ENCODE measurements at places on chromosomes 6 and 20.

DNA sequence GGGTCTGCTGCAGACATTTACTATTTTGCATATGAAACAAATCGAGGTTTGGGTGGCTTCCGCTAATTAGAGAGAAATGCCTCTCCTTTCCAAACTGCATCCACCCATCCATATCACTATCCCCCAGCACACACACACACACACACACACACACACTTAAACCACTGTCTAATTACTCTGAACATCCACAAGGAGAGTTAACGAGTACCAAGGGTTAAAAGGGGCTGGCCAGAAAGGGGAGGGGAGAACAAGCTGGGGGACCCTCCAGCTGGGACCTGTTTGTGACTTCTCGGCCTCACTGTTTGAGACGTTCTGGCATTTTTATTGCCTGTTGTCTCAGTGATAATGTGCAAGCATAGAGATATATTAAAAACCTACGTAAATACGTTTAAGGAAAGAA lies 261.2 kb downstream of the FOXC1 start:
- no peak for DNase-seq

- DNase-seq: no peak
These were observed 68.5 kb downstream of the EYA2 start for GRCh38 chr20:46963196-46963529.

DNA sequence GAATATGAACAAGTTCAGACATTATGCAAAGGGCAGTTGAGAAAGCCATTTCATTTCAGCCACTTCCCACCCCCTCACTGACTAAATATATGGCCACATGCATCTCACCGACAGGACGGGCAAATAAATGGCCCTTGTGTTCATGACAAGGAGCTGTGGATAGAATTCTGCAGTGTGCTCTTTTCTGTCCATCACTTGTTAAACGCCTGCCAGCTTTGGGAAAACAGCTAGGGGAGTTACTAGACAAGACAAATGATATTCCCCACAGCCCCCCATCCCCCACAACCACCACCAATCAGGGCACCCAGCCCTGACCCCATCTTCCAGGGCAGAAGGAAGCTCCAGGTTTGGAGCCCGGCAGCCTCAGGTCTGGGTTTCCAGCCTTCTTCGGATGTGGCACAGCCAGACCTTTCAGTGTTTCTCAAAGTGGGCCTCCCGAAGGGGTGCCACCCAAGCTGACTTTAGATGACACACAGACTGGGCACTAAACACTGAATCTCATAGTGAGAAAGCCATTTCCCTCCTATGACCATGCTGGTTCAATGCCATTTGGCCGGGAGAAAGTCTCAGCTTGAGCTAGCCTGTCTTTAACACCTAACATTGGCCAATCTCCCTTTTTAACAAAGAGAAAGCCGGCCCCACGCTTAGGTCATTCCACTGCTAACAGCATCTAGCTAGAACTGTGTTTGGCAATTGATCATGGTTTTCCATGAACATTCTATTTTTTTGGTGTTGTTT lies 4.0 kb upstream of the RIPOR3 start:
- no peak for DNase-seq

GRCh38 chr20:17992847-17993513 lies 24.2 kb downstream of the MGME1 start:
- no peak for DNase-seq

- DNase-seq: no peak
These were observed 41.5 kb upstream of the ZNFX1 start for GRCh38 chr20:49319208-49319809.

DNA sequence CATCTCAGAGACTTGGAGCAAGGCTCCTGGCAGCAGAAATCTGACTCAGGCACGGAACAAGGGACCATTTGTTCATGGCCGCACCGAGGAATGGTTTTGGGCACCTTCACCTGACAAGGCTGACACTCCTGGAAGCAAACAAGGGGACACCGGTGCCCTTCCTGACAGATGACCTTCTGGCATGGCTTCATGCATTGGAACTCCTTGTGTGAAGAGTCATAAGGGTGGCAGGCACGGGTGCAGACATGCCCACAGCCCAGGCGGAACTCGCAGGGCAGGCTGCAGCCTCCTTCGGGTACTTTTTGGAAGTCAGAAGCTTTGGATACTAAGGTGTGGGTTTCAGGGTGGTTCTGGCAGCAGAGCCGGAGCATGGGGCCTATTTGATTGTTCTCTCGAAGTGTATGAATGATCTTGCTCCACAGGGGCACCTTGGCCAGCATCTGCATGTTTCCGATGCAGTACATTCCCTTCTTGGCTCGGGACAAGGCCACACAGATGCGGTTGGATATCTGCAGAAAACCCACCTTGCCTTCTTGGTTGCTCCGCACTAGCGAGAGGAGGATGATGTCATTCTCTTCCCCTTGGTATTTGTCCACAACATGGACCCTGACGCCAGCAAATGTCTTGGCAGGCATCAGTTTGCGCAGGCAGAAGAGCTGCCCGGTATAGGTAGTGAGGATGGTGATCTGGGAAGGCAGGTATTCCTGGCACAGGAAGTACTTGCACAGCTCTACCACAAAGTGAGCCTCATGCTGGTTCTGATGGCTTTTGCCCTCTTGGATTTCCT lies 28.8 kb downstream of the ZNFX1 start:
- no peak for DNase-seq

DNA sequence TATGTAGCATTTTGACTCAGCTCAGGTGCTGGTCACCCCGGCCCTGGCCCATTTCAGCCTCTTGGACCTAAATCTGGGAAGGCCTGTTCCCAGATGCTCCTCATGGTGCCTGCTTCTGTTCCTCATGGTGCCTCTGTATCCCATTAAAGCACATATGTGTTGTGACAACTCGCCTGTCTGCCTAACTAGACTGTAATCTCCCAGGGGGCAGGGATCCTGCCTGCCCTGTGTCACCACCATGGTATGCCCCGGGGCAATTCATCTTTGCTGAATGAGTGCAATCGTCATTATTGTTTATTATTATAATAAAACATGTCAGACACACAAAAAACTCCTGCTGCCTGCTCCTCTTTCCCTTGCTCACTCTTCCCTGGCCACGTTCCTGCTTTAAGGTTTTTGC lies 62.0 kb downstream of the ZFP64 start:
- DNase-seq: no peak

DNA sequence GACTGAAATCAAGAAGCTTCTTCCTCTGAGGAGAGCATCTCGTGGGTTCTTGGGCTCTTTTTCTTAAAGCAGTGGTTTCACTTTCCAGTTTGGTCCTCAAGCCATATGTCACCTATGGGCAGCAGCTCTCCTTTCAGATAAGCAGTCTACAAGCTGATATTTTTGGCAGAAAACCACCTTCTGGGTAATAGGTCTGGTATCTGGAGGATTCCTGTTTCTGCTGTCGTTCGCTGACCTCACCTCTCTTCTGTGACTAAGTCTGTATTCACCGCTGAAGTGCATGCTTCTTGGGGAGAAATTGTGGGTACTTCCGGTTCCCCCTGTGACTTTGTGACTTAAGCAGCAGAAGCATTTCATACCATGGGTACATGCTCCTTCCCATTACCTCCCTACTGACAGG lies 193.6 kb downstream of the EDN1 start:
- peak; percentile 30 for DNase-seq

DNA sequence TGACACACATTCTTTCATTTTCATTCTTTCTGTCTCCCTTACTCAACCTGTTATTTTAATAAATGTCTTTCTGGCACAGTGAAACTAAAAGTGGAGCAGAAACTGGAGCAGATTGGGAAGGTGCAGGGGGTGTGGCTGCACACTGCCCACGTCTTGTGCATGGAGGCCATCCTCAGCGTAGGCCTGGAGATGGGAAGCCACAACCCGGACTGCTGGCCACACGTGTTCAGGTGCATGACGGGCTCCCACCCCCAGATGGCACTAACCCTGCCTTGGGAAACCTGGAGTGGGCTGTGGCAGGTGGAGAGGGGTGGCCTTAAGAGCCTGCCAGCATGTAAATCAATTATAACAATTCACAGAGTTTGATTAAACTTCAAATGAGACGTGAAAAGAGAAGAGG lies 71.4 kb upstream of the PBOV1 start:
- DNase-seq: peak; percentile 11

- DNase-seq: no peak
These were observed 89.2 kb upstream of the RNF217 start for GRCh38 chr6:124873066-124873410.

DNA sequence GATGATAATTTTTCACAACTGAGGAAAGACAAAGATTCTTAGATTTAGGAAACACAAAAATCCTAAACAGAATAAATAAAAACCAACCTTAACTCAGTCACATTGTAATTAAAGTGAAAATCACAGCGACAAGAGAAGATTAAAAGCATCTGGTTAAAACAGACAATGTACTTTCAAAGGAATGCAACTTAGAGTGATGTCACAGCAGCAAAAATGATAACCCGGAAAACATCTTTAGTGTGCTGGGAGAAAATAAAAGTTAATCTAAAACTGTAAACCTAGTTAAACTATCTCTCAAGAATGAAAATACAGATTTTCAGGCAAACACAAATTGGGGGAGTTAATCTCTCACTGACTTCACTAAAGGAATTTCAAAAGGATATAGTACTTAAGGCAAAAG lies 76.8 kb upstream of the OGFRL1 start:
- DNase-seq: no peak

DNA sequence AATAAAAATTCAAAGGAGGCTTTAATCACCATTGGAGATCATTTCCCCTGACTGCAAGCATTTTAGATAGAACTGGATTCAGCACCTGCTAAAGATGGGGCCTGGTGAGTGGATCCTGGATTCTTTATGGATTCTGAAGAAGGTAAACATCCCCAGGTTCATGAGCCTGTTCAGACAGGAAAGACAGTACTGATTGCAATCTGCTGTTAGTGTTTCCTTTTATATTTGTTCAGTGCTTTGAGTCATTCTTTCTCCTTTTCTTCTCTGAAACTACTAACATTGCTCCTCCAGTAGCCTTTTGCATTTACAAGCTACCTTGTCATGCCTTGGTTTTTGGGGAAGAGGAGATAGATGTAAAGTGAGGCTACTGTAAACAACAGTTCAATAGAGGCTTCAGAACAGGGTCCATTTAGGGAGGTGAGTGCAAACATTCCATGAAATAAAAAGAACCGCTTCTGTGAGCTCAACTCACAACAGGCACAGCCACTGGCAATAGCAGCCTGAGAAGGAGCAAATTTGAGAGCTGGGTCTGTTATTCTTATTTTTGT lies 66.4 kb upstream of the PRL start:
- peak; percentile 6 for DNase-seq

DNA sequence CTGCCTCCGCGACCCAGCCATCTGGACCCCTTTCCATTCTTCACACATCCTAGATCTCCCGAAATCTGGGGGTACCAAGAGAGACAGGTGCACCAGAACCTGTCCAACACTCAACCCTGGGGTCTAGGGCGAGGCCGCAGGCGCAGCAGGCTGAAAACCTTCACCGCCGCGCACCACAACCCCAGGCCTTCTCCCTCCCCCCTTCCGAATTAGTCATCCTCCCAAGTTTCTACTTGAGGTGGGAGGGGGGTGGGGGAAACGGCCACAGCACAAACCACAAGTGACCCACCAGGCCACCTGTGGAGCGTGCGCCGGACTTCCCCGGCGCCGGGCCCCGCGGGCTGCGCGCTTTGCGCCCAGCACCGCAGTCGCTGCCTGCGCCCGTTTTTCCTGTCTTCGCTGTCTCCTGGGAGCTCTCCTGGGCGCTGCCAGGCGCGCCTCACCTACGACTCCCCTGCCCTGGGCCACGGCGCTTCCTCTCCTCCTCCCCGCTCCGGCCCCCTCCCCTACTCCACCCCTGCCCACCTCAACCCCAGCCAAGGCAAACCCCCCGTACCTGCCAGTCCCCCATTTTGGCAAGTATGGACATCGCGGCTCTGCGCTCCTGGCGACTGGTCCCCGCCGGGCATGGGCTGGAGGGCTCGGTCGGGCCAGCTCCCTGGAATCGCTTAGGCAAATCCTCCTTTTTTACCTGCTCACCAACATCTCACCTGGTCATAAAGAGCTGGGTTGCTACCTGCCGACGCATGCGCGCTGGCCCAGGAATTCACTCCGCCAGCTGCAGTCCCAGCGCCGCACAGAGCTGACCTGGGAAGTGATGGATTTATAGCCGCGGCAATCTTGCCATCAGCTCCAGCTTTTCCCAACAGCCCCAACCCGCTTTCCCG lies 4.2 kb upstream of the TFAP2A start:
- DNase-seq: no peak

DNA sequence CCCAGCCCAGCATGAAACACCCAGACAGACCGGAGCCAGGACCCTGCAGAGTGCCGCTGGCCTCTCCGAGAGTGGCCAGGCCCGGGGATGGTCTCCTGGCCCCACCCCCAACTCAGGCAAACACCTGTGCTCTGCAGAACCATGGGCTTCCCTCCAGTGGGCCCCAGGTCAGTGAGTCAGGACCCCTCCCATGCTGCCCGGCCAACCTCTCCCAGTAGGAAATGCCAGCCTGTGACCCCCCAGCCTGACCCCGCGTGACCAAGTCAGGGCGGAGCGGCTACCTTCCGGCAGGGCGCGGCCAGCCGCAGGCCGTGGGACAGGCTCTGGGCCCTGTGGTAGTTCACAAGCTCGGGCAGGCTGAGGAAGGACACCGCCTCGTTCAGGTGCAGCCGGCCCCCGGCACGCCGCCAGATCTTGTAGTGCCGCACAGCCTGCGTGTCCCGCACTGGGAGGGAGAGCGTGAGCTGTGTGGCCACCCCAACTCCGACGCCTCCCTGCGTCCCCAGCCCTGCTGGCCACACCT lies 3.2 kb downstream of the PTK6 start:
- DNase-seq: no peak

- no peak for DNase-seq
These were observed 203.4 kb upstream of the STXBP5 start for GRCh38 chr6:147000545-147001488.

All from A549 (cell line).